Fibroblast of villous mesenchyme (primary cell): ENCODE measurements at places on chromosomes 1 and 21. TPM values are rescaled to one million over a fixed set of nuclear protein-coding genes. Genes with fewer than 3 reads are reported as not detected.
A peak's percentile ranks its signal among the peaks of the same experiment; 100 is the strongest.

GRCh38 chr1:169261884-169262283, 105.7 kb downstream of the NME7 start:
- DNase-seq = no peak

The AMY2A gene
- total RNA-seq = not detected in 2 replicates

DNA sequence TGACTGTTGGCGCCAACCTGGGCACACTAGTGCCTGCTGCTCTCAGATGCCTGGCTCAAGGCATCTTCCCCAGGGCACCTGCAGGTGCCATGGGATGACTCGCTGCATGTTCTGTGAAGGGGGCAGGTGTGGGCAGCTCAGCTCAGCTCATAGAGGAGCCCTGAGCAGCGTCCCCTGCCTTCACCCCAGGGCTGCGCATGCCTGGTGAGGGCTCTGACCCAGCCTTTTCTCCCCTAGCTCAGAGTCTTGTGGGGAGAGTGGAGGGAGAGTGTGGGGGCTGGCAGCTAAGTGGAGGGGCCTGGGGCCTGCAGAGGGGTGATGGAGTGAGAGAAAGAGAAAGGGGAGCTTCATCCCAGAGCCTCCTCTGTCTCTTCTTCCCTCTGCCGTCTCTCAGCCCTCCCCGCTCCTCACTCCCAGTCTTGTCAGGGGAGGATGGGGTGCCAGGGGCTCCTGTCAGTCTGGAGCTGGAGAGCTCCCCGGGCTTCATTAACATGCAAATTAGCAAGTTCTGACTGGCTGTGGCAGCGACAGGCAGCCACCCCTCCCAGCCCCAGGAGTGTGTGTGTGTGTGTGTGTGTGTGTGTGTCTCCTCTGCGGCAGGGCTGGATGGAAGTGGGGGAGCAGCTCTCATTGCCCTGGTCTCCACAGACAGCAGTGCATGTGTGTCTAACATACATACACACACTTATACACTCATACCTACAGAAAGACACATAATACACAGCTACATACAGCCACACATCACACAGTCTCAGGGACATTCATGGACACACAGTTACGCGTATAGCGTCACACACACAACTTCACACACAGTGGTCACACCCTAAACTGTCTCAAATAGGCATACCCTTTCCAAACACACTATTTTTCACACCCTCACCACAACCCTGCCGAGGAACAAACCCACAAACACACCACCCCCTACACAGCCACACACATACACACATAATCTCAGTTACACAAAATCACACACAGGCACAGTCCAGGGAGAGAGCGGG, 34.0 kb downstream of the FOXO6 start:
- DNase-seq = no peak

The APOBEC4 gene
- total RNA-seq = not detected in 2 replicates

GRCh38 chr1:224065455-224065854, 48.5 kb upstream of the FBXO28 start:
- DNase-seq = no peak

The MARCKSL1 gene
- total RNA-seq = 30.9 and 32.4 TPM in 2 replicates

GRCh38 chr1:179001451-179001850, 24.2 kb upstream of the FAM20B start:
- no peak for DNase-seq

DNA sequence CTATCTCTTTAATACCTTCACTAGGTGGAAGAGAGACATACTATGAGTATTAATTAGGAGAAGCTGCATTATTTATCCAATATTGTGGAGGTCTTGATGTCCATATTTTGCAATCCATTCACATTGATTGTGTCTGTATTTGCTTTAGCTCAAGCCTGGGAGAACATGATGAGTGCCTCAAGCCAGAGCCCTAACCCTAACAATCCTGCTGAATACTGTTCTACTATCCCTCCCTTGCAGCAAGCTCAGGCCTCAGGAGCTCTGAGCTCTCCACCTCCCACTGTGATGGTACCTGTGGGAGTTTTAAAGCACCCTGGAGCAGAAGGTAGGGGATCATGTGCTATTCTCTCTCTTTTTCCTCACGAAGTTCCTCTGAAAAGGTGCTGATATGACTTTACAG, 99.5 kb downstream of the CC2D1B start:
- DNase-seq = no peak

DNA sequence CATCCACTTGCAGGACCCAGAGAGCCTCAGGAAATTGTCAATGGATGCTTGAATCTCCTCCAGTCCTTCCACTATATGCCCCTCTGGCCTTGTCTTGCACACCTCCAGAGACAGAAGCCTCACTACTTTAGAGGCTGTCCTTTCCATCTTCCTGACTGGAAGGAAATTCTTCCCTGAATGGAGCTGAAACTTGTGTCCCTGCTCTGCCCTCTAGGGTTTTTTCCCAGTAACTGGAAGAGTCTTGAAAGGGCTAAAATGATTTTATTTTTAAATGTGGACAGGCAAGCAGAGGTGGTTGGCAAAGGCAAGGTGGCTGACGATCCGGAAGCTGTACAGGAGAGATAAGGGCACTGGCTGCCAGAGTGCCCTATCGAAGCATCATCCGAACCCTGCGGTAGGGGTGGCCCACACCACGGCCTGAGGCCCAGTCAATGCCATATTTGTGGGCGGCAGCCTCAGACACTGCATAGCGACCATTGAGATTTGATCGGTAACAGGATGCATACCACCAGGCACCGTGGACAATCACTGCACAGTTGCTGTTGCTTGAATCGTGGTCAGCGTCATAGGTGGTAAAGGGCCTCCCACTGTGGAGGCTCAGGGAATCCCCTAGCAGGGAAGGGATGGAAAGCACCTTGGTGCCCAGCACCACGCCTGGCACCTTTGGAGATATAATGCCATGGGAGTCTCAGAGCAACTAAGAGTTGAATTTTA, 2.3 kb upstream of the MAP3K6 start:
- peak; percentile 45 for DNase-seq

The NPHS2 gene
- total RNA-seq = not detected in 2 replicates

GRCh38 chr21:38488640-38489270, 9.5 kb downstream of the ERG start:
- no peak for DNase-seq

- DNase-seq = peak; percentile 55
Measured at GRCh38 chr1:159882527-159882862, 17.5 kb downstream of the CFAP45 start.

GRCh38 chr21:16071092-16071491, 341.3 kb downstream of the USP25 start:
- peak; percentile 14 for DNase-seq

The SLC6A9 gene
- 11.7 and 15.1 TPM in 2 replicates for total RNA-seq

The UTS2 gene
- not detected in 2 replicates for total RNA-seq

The GNG5 gene
- 17.3 and 20.9 TPM in 2 replicates for total RNA-seq

The THEM4 gene
- total RNA-seq = 9.1 and 9.7 TPM in 2 replicates

GRCh38 chr1:235069176-235069575, 59.5 kb downstream of the TOMM20 start:
- DNase-seq = no peak

The TTC39A gene
- 0.43 and 0.64 TPM in 2 replicates for total RNA-seq

The ANKRD65 gene
- total RNA-seq = 0.43 and 1.6 TPM in 2 replicates

DNA sequence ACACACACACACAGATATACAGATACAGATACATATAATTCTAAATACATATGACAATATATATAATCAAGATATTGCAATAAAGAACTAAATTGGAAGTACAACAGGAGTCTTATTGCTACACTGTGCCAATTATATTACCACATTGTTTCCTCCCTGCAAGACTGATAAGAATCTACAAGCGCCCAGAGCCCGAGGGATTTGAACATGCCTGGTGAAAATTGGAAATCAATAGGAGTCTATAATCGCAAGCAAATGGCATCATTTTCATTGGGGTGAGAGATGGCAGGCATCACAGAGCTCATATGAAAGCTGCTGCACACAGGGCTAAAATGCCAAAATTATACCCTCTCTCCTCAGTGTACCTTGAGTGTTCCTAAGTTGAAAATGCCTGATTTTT, 152.9 kb upstream of the PTBP2 start:
- no peak for DNase-seq

The SAMSN1 gene
- 0.86 TPM in 1 of 2 replicates, not detected in the other for total RNA-seq

The BTG2 gene
- 6.4 and 13.8 TPM in 2 replicates for total RNA-seq

The ADAMTSL4 gene
- total RNA-seq = 2.9 and 8.6 TPM in 2 replicates

DNA sequence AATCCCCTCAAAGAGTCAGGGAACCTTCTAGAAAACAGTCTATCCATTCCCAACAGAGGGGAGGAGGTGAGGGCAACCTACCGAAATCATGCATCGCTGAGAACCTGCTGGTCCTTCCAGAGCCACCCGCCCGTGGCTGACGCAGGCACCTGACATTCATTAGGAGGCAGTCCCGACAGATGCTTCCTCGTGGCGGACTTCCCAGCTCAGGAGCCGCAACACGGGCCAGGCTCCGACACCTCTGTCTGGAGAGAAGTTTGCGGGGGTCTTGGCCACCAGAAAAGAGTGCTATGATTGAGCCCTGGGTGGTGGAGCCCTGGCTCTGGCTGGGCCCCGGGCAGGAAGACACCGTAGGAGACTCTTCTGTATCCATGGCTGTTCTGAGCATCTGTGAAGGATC, 86.4 kb upstream of the ARHGEF16 start:
- DNase-seq = no peak

DNA sequence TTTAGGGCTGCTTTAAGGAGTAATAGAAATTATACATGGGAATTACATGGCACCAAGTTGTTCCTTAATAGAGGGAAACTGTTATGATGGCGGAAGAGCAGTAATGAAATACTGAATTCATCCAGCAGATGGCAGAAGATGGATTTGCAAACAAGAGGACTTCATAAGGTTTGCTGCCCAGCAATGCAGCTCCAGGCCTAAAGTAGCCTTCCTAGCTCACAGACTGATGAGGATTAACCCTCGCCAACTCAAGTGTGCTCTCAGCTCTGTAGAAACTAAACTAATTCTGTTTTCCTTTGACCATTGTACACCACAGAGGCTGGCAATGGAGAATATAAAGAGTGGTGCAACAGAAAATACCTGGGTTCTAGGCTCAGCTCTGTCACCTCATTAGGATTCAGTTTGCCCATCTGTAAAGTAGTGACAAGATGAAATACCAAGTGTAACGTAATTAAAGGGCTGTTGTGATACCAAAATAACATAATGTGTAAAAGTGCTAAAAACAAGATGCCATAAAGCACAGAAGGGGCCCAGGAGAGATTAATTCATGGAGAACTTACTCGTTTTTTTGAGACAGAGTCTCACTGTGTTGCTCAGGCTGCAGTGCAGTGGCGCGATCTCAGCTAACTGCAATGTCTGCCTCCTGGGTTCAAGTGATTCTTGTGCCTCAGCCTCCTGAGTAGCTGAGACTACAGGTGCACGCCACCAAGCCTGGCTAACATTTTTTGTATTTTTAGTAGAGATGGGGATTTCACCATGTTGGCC, 102.4 kb upstream of the SERBP1 start:
- peak; percentile 85 for DNase-seq

DNA sequence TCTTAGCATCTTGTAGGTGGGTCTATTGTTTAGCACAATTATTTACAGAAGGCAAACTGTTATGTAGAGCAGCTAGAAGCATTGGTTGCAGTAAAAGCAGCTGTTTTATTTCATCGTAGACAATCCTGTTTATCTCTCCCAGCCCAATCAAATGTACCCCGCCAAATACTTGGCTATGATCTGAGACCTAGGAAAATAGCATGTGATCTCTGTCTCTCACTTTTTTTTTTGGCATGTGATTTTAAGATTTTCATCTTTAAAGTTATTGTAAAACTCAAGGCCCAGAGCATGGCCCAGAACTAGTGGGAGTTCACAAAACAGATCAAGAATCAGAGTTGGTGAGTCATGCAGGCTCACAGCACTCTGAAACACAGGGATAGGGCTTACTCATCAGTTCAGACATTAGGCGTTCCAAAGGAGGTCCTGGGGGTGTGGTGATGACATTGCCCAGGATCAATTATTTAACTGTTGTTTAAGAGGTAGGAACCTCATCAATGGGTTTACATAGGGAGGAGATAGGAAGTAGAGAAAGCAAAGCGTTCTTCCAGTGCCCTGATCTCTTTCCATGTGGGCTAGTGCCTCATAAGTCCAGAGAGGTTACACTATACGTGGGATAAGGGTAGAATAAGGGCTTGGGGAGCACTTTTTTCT, 40.2 kb downstream of the TBX19 start:
- peak; percentile 85 for DNase-seq

The MFAP2 gene
- 33.2 and 70.2 TPM in 2 replicates for total RNA-seq

DNA sequence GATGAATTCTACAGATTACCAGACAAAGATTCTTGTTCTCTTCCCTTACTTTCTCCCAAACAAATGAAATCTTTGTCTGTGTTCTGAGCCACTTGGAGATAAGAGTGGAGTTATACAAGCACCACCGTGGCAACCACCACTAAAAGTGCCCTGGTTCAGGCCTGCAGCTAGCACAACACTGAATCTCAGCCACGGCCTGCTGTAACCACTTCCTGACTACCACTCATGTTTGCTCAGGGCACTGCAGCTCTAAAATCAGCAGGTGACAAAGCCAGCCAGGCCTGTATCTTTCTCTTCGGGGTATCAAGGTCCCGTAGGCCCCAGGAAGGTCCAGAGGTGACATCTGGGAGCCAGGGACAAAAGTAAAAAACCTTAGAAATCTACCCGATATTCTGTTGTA, 3.2 kb upstream of the OR2T6 start:
- no peak for DNase-seq

GRCh38 chr1:55272994-55273393, 57.8 kb upstream of the USP24 start:
- no peak for DNase-seq

- DNase-seq = no peak
Measured at GRCh38 chr1:73783352-73783751, 414.6 kb downstream of the LRRIQ3 start.

- DNase-seq = no peak
Measured at GRCh38 chr1:27624467-27625178, 10.4 kb downstream of the FGR start.

DNA sequence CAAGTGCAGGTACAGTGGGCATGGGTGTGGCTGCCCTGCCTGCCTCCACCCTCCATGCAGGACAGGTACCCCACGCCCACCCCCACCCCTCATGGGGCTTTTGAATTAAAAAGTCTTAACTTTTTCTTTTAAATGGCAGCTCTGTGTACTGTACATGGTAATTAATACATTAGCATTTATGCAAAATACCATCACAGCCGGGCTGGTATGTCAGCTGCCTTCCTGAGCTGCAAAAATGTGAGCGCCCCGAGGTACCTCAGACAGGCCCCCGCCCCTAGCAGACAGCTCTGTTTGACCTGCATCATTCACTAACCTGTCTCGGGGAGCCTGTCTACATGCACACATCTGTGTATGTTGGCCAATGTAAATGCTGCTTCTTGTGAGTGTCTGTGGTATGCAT, 42.2 kb upstream of the POU3F1 start:
- DNase-seq = no peak

The LCE2A gene
- total RNA-seq = 0.43 TPM in 1 of 2 replicates, not detected in the other

The TFF2 gene
- not detected in 2 replicates for total RNA-seq

GRCh38 chr1:99559166-99559565, 86.7 kb upstream of the PALMD start:
- DNase-seq = no peak

The SERINC2 gene
- 13.5 and 21.2 TPM in 2 replicates for total RNA-seq

DNA sequence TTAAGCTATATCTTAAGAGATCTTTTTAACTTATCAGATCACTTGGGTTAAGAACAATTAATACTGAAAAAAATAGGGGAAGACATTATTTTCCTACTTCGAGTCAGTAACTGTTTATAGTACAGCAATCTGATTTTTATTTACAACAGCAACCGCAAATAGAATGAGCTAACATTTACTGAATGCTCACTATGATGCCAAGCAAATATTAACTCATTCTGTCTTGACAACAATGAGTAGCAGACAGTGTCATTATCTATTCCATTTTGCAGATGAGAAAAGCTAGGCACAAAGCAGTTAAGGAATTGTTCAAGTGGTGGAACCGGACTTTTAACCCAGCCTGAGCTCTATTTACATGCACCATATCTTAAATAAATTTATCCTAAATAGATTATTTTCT, 273.7 kb downstream of the NTNG1 start:
- DNase-seq = no peak

The PWP2 gene
- 13.5 and 31.5 TPM in 2 replicates for total RNA-seq

The RAB25 gene
- not detected in 2 replicates for total RNA-seq
